ENCODE measurements at places on chromosomes 4 and X. TPM values are rescaled to one million over a fixed set of nuclear protein-coding genes. Genes with fewer than 3 reads are reported as not detected.

DNA sequence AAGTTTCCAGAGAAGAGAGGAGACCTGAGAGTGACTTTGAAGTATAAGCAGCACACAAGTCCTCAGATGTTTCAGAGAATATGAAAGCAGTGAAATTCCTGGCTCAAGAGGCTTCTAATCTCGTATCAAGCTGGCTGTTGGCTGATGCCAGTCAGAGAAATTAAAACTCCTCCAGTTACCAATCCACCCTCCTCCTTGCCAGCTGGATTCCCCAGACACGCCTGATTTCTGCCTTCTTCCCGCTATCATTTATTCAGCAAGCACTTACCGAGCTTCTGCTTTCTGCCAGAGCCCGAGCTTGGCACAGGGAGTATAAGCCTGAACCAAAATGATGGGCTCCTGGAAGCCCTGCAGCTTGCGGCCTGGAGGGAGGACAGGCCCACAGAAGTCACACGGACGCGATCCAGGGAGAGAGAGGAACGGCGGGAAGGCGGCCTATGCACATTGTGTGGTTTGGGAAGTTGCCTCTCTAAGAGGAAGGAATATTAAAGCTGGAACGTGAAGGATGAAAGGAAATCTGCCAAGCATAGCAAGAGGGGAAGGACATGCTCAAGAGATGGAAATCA, 102.4 kb upstream of the TBL1X start:
- no peak for ATAC-seq

DNA sequence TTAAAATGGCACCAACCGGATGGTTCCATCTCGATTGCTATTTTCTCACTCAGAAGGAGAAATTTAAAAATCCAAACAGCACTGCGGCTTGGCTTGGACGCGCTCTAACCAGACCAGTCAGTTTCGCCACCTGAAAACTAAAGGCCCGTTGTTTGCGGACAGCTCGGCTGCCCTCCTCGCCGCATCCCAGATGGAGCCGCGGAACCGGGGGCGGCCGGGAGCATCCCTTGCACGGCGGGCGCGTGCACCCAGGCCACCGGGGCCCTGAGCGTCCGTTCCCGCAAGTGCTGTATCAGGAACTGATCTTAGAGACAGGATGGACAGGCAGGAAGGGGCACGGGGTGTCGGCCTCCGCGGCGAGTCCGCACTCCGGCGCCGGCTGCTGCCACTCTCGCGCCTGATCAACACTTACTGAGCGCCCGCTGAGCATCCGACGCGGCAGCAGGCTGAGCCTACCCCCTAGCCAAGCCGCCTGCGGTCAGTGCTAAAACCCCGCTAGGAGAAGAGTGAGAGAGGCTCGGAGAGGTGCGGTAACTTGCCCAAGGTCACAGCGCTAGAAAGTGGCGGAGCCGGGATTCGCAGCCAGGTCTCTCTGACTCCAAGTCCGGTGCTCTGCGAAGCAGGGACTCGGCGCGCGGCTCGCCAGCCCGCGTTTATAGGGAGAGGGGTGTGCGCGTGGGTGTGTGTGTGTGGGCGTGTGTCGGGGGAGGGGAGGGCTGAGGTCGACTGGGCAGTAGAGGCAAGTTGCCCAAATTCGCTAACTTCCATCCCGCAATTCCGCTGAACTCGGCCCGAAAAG, at the start of gene CITED1:
CITED1 (minus strand) TSS at position 629 of the 799 bp plus-strand sequence. CDS start 3,045 bp downstream, outside the sequence.
- ATAC-seq = peak; percentile 8

DNA sequence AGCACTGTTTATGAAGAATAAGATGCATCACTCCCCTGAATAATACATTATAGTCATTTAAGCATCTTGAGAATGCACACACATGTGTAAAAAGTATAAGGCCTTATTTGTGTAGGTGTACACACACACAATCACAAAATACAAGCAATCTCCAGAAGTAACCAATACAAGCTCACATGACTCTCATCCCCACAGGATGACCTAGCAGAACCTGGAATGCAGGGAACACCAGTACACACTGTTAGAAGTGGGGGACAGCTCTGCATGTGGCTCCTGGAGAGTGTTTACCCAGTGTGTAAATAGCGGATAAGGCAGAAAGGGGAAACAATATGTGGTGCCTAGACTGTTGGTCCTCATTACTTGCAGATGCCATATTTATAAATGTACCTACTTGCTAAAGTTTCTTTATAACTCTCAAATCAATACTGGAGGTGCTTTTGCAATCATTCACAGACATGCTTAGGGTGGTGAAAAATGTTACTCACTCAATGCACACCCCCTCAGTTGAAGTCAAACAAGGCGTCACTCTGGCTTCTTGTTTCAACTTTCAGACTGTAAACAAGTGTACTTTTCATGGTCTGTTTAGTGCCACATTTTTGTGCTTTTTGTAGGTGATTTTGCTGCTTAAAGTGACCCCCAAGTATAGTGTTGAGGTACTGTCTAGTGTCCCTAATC, 73.1 kb downstream of the MAGEB17 start:
- peak; percentile 21 for ATAC-seq

GRCh38 chrX:5979338-5979737, 249.3 kb downstream of the NLGN4X start:
- ATAC-seq = no peak

GRCh38 chr4:155914782-155915181, 11.3 kb downstream of the TDO2 start:
- ATAC-seq = no peak

DNA sequence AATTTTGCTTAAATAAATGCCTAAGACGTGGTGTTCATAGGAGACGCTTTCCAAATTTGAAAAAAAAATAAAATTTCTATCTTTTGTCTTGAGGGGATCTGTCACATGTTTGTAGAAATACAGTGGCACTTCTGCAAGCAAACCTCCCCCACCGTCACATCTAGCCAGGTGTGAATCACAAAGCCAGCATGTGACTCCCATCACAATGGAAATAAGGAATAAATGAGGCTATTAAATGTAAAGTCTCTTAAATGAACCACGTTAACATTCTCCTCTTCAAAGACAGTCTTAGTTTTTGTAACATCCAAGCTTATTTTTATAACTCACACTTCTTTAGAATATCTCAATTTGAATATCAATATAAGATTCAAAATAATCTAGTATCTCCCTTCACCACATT, 63.0 kb upstream of the CCSER1 start:
- ATAC-seq = no peak

DNA sequence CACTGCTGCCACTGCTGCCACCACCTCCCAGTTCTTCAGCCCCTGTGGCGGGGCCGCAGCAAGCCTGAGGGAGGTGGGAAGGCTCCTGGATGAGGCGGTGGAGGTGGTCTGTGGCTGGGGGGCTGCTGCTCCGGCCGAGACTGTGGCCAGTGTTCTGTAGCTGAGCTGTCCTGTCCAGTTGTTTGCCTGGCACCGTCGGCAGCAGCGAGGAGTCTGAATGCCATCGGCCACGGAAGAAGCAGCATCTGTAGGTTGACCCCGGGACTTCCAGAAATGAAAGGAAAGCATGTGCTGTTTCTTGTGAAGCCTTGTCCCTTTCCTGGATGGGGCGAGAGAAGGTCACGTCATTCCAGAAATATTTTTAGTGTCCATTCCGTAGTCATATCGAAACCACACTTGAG, 3.3 kb downstream of the C4orf54 start:
- no peak for ATAC-seq

- ATAC-seq = no peak
Observed at GRCh38 chr4:123557857-123558536, 161.4 kb downstream of the SPRY1 start.

GRCh38 chr4:150173432-150173861, 95.2 kb downstream of the DCLK2 start:
- peak; percentile 75 for ATAC-seq

DNA sequence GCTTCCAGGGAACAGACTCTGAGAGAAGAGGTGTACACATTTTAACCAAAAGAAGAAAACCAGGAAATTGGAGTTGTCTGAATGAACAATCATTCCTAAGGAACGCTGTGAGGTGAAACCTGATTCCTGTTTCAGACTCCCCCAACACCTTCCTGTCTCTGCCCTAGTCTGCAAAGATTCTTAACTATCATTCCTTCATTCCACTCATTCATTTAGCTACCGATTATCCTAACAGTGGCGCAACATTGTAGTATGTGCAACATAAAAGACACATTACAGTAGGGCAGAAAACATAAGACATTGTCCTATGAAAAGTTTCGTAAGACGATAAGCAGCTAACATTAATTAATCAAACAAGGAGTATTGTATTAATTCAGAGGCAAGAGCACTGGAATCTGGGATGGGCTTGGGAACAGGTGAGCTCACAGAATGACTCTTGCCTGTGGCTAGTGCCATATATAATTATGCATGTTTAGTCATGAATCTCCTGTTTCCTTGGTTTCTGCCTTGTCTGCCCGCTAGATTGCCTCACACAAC, 23.8 kb upstream of the ADH7 start:
- no peak for ATAC-seq

- no peak for ATAC-seq
Observed at GRCh38 chrX:24204958-24205357, 55.4 kb downstream of the ZFX start.

- no peak for ATAC-seq
Observed at GRCh38 chr4:48340276-48340964, 909 bp upstream of the SLAIN2 start.

DNA sequence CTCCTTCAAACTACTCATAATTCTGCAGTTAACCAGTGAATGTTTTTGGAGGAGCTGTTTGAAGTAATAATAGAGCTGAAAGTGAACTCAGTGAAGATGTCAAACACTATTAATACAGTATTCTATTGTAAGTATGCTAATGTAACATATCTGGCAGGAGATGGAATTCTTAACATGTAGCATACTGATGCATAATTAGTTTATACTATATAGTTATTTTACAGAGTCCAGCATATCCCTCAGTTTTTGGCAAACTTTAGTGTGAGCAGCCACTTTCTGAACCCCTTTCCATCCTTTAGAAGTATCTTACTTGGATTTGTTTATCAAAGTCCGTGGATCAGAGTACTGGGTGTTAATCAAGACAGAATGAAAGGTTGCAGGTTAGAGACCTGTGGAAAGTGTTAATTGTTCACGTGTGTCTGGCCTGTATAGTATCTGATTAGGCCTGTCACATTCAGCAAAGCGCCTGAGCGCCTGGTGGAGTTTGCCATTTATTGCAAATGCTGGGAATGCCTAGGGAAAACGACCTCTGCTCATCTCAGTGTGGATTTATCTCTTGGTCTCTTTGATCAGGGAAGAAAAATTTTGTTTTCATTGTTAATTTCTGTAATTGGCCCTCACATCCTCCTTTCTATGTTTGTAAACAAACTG, 251.7 kb upstream of the MAD2L1 start:
- ATAC-seq = peak; percentile 47

GRCh38 chr4:132266374-132266773, 882.7 kb upstream of the PCDH10 start:
- ATAC-seq = no peak

GRCh38 chrX:123797543-123798447, 62.1 kb upstream of the XIAP start:
- ATAC-seq = no peak

GRCh38 chr4:145808848-145809512, 129.0 kb downstream of the C4orf51 start:
- no peak for ATAC-seq

GRCh38 chrX:110858565-110858964, 62.9 kb upstream of the CHRDL1 start:
- ATAC-seq = no peak

DNA sequence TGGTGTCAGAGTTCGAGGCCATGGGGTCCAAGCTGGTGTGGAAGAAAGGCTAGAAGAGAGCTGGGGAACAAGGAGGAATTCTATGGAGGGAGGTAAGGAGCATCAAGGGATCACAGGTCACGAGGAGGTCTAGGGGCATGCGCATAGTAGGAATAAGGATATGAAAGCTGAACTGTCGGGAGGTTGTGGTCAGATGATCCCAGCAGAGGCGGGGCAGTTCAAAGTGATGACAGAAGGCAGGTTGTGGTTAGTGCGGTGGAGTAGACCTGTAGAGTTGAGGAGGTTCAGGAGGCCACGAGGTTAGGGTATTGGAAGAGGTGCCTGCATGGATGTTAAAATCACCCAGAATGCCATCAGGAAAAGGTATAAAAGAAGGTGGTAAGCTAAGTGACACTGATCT, 156.3 kb downstream of the TMEM164 start:
- no peak for ATAC-seq

GRCh38 chrX:105451401-105451800, 230.9 kb upstream of the TEX13A start:
- ATAC-seq = no peak

DNA sequence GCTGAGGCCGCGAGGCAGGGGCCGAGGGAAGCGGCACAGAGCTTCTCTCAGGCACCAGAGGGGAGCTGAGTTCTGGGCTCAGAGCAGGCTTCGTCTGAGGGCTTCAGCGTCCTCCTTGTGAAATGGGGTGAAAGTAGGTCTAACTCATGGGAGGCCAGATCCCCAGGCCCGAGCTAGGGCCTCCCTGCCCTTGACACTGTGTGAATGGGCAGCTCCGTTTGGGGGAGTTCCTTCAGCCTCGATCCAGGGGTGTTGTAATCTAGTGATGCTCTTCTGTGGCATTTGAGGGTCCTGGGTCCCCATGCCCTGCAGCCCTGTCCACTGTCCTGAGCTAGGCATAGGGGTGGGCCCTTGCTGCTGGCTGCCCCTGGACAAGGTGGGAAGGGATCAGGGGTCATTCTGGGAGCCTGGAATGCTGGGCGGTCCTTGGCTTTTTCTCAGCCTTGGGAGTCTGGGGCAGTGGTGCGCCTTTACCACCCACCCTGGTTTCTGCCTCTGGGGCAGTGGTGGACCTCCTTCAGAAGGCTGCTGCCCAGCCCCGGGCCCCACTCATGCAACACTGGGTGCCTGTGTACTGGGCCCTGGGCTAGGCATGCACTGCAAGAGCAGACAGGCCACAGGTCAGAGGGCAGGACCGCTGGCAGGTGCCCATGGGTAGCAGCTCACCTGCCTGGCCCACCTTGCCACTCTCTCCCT, 4.1 kb downstream of the SH3BP2 start:
- no peak for ATAC-seq

DNA sequence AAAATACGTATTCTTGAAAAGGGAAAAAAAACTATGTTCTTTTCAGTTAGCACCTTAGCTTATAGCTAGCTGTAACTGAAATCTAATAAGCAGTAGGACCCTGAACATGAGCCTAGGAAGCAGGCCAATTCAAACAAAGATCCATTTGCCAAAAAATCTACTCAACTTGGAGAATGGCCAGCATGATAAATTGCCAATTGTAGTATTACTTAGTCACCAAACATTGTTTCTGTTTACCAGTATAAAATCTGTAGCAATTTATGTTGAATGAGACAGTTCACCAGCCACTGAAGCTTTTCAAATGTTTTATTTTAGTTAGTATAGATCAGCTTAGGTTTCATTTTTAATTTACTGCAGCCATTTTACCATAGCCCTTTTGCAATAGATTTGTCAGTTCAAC, 323.6 kb upstream of the DIPK2B start:
- ATAC-seq = no peak

- no peak for ATAC-seq
Observed at GRCh38 chr4:175394208-175394607, 417.9 kb downstream of the GPM6A start.

GRCh38 chrX:6852869-6853268, 294.6 kb upstream of the STS start:
- ATAC-seq = no peak

GRCh38 chrX:40945361-40945713, 139.9 kb upstream of the USP9X start:
- ATAC-seq = no peak

GRCh38 chr4:16516796-16517439, 290.6 kb upstream of the TAPT1 start:
- peak; percentile 98 for ATAC-seq

The POU4F2 gene
- total RNA-seq = 0.16 TPM

The PITX2 gene
- 0.37 TPM for total RNA-seq

The TLR6 gene
- total RNA-seq = 0.16 TPM

The SERPINA7 gene
- not detected for total RNA-seq

The C4orf36 gene
- 2.0 TPM for total RNA-seq

The GAGE12J gene
- total RNA-seq = not detected

The PHKA1 gene
- 3.0 TPM for total RNA-seq

The MAGEC1 gene
- total RNA-seq = 0.19 TPM

The GPAT3 gene
- 3.5 TPM for total RNA-seq

All from motor neuron (in vitro differentiated cells).